ENCODE measurements at places on chromosomes 1 and 21.
A peak's percentile ranks its signal among the peaks of the same experiment; 100 is the strongest.

GRCh38 chr1:171366085-171366484 lies 52.1 kb downstream of the FMO4 start:
- DNase-seq: no peak

DNA sequence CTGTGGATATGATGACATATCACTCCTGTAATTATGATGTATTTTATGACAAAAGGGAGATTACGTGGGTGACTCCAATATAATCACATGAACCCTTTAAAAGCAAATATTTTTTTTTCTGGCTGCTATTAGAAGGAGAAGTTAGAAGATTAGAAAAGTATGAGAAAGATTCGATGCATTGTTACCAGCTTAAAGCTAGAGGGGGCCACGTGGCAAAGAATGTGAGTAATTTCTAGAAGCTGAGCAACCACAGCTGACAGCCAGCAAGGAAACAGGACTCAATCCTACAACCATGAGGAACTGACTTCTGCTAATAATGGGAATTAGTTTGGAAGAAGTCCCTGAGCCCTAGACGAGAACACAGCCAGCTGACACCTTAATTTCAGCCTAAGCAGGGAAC lies 56.3 kb upstream of the C1orf87 start:
- no peak for DNase-seq

- no peak for DNase-seq
These were observed 27.9 kb downstream of the RERE start for GRCh38 chr1:8789314-8790214.

DNA sequence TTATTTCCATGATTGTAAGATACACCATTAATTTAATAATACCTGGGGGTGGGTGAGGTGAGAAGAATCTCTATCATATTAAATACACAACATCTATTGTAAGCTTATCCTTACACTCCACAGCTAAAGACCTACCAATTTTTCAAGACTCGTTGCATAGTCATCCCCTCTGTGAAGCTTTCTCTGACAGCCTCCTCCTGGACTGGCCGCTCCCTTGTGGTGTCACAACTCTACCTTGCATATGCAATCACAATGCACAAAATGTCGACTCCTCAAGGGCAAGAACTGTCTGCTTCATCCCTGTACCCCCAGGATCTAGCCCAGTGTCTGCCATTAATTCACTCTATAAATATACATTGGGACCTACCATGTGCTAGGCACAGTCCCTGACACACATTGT lies 2.4 kb upstream of the PTGFRN start:
- no peak for DNase-seq

GRCh38 chr1:25927521-25928265 lies 21.5 kb upstream of the STMN1 start:
- DNase-seq: no peak

DNA sequence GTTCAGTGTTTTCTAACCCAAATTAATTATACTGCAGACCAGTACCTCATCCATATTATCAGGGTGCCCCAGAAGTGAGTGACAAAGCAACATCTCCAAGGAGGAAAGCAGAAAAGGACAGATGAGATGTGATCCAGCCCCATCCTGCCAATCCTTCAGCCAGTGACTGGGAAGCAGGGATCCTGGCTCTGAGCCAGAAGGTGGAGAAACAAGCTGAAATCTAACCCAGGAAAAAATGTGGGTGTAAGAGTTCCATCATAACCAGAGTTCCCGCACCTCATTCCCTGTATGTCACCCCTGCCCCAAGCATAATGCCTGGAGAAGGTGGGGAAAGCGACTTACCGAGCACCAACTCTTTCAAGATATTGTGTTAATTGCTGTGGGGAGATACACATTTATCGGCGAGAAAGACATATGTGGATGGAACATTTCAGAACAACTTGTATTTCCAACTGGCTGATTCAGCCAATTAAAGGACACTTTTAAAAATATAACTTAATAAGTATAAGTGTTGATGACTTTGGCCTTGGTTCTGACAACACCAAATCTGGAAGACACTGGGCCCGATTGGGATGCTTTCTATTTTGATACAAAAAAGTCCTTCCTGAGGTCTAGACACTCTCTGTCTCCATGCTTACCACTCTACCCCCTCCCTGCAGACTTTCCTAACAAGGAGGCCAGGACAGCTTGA lies 14.9 kb downstream of the PLEKHA6 start:
- no peak for DNase-seq

DNA sequence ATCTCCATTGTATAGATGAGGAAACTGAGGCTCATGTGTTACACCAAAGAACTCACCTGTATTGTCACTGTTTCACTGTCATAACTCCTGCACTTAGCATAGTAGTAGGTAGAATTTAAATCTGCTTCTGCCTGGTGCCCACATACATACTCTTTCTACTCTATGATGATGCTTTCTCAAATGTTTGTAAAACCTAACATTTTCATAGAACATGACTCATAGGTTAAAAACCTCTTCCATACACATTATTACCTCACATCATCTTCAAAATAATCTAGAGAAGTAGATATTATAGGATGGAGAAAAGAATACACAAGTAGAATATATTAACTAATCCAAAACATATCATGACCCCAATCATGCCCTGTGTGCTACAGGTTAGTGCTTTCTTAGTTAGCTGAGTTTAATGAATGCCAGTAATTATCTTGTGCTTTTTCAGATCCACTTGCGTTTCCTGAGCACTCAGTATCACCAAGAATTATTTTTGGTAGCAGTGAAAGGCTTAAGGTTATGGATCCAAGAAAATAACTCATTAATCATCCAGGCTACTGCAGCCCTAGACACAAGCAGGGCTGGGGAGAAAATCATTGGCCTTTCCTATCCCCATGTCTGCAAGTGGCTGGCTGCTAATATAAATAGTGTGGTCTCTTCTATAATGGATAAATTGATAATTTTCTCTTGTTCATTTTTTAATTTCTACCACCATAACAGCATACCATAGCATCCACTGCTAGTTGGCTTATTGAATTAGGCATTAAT lies 156.9 kb downstream of the LRRC40 start:
- DNase-seq: no peak

- no peak for DNase-seq
These were observed 2.4 kb downstream of the CAPN9 start for GRCh38 chr1:230749635-230750034.

DNA sequence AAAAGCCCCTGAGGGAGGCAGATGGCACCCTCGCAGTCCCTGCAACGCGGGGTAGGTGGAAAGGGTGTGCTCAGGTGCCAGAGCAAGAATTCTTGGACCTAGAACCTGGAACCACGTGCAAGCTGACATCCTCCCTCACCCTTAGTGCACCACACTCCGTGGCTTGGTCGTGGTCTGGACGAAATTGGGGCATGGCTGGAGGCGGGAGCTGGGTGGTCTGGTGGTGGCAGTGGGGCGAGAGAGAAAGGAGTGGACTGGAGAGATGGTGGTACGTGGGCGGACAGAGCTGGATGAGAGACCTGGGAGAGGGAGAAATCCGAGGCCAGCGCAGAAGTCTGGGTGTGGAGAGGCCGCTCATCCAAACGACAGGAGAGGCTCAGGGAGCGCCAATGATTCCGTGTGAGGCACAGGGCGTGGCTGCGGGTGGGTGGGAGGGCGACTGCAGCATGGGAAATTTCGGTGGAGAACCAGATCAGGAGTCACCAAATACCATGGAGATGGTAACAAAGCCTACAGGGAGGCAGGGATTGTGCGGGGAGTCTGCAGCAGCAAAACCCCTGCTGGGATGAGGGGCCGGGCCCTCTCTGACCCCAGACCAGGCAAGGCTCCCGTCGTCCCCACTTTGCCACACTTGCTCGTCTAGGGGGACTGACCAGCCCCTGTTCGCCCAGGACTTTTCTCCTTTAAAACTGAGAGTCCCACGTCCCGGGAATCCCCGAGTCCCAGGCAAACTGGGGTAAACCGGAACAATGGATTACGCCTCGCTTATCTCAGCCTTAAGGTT lies 31.9 kb downstream of the CDCP2 start:
- DNase-seq: no peak

GRCh38 chr1:152127673-152128072 lies 12.4 kb upstream of the TCHH start:
- no peak for DNase-seq

- no peak for DNase-seq
These were observed 34.1 kb downstream of the TP53BP2 start for GRCh38 chr1:223811634-223812101.

DNA sequence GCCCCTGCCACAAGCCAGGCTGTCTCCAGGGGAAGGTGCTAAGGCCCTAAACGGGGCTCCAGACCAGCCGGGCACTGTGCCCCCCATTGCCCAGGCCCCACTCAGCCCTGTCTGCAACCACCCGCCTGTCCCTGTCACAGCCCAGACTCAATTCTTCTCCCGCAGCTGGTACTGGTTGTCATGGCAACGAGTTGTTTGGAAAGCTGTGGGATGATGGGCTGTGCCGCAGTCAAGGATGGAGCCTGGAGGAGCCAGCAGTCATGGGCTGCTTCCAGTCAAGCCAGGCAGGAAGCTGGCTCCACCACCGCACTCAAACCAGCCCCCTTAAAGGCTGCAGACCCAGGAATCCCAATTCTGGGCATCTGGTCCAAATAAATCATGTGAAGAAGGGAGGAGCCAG lies 4.2 kb downstream of the SPOCD1 start:
- no peak for DNase-seq

DNA sequence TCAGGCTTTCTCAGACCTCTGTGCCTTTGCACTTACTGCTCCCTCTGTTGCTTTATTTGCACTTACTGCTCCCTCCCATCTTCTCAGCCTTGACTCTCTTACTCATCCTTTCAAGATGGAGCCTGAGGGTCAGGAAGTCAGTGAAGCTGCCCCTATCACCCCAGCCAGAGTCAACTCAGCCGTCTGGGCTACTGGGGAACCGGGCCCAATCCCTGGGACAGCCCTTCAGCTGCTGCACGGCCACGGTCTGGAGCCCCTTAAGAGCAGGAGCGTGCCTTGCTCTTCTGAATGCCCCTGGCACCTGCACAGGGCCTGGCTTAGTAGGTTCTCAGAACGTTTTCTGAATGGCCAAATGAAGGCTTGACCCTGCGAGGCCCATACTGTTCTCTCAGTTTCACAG lies 244.4 kb downstream of the FOXD2 start:
- DNase-seq: no peak

GRCh38 chr1:172658871-172659453 lies at the start of gene FASLG:
FASLG (plus strand) TSS chr1:172659103; CDS start chr1:172659202, 99 bp downstream.
- no peak for DNase-seq

- DNase-seq: no peak
These were observed 613.9 kb downstream of the PTPRU start for GRCh38 chr1:29849991-29850757.

GRCh38 chr1:201460814-201461644 lies 8.0 kb downstream of the PHLDA3 start:
- DNase-seq: no peak

DNA sequence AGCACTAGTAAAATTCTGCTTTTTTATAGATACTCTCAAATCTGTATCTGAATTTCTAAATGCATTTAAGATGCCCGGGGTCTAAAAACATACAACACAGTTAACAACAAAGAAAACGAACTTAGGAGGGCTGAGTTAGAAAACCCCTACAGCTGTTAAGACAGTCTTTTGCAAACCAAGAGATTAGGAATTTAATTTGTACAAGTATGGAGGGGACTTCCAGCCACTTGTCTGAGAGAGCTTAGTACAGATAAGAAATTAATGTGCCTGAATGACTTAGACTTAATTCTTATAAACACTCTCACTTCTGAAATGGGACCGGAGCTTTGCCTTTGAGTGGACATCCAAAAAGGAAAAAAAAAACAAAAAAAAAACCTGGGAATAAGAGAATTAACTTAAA lies 61.6 kb downstream of the SMYD3 start:
- no peak for DNase-seq

DNA sequence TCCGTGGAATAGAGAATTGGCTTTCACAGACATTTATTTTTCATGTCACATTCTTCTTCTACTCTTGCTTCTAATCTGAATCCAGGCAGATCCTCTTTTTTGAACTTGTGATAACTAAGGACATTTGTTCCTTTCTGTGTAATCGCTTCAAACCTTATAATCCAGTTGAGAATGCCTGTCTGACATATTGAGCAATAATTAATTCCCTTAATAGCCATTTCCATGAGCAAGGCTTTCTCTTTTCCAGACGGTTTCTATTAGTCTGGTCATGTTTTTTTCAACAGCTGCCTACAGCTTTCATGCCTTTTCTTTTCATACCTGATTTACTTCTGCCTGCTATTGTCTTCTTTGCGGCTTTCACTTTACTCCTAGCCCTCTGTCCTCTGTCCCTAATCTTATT lies 163.4 kb downstream of the CYYR1 start:
- no peak for DNase-seq

DNA sequence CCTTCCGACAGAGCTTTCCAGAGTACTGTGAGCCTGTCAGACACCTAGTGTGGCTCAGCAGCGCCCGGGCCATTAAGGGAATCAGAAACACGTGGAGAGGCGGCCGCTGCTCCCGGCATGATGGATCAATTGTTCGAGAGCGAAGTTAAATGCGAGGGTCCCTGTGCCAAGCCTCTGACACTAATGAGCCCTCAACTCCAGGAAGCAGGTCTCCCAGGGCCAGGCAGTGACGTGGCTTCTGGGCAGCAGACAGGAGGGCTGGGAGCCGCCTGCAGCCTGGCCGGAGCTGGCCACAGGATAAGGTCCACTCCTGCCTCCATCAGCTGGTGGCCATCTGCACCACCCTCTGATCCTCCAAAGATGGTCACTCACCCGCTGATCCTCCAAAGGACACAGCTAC lies 67.5 kb upstream of the CLDN14 start:
- no peak for DNase-seq

GRCh38 chr1:30416221-30416820 lies 307.1 kb downstream of the MATN1 start:
- peak; percentile 75 for DNase-seq

GRCh38 chr1:2209400-2210083 lies 15.0 kb upstream of the FAAP20 start:
- DNase-seq: no peak

GRCh38 chr1:41484402-41485241 lies at the start of gene EDN2:
EDN2 (minus strand) TSS chr1:41484683; CDS start chr1:41484601, 82 bp downstream.
- no peak for DNase-seq

GRCh38 chr1:1371746-1372711 lies 3.0 kb downstream of the AURKAIP1 start:
- no peak for DNase-seq

- no peak for DNase-seq
These were observed 188.2 kb upstream of the RUNX1 start for GRCh38 chr21:35237287-35237686.

DNA sequence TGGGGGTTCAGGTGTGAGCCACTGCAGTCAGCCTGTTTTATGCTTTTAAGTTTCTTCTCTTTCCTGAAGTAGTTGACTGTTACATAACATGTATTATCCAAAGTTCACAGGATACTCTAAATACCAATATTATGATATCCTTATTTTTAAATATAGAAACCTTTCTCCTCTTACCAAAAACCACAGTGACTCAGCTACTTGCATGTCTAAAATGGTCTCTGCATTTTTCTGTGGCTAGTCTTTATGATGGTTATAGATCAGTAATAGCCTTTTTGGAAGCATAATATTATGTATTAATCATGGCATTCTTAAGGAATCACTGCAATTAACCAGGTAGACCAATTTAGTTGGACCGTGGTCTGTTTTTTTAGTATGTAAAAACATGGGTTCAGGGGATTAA lies 210.8 kb upstream of the CACYBP start:
- no peak for DNase-seq

GRCh38 chr1:156899956-156900718 lies 6.6 kb downstream of the PEAR1 start:
- DNase-seq: no peak
